ENCODE measurements at places on chromosomes 4 and X.

DNA sequence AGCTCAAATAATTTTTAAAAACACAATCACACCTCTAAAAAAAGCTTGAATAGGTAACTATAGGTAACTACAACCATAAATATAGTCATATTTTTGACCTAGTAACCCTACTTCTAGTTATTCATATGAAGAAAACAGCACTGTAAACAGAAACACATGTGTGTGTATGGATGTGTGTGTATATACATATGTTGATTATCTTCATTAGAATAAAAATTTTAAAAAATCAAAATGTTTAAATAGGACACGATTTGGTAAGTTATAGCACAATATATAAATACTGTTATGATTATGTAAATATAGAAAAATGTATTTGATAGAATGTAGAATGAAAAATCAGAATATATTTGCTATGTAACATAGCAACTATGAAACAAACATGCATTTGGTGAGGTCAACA, 258.1 kb upstream of the GK2 start:
- no peak for DNase-seq

- no peak for DNase-seq
Measured at GRCh38 chr4:162241857-162242256, 78.1 kb upstream of the FSTL5 start.

DNA sequence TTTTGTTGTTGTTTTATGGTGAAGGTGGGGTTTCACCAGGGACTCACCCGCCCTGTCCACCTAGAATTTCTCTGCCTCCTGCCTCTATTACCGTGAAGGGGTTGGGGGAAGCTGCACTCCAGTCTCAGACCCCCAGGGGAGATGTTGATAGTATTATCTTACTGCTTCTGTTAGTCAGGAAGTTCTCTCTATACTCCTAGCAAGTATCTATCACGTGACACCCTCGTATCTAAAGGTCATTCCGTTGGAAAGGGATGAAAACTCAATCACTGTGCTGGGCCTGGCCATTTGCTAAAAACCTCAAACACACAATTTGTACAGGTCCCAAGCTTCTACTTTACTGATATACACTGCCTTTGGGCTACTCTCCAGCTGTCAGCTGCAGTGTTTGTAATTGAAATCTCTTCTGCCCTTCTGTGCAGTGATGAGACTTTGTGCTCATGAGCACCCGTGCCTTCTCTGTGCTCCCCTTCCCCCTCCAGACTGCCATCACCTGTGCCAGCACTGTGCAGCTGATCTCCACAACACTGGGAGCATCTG, 188.5 kb upstream of the ANXA3 start:
- DNase-seq, result no peak

DNA sequence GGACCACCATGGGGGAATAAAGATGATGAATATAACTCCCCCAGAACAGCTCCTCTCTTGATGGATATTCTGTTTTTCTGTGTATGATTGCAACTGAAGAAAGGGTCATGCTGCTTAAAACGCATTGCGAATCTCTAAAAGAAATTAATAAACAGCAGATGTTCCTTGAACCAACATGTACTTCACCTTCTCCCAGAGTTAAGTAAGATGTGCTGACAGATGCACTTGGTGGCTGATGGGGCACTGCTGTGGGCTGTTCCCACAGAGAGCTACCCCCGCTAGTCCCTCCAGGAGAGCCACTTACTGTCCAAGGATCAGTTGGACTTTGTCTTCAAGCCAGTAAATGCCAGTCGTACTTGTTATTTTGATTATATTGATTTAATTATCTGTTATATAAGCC, 26.3 kb upstream of the C4orf54 start:
- no peak for DNase-seq

- DNase-seq, result no peak
Measured at GRCh38 chr4:102253860-102254259, 91.4 kb downstream of the SLC39A8 start.

DNA sequence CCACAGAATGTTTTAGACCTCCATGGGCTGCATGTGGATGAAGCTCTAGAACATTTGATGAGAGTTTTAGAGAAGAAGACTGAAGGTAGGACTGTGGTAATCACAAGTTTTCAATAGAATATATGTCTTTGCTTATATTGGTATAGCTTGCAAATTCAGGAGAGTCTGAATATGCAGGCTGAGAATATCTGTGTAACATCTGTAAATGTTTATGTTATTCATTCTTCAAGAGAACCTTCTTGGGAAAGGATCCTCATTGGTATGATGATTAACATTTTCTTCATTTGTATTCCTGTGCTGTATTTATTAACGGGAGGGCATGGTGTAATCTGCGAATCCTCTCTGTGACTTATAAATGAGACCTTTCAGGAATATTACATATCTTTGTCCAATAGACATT, 52.1 kb upstream of the RHOH start:
- DNase-seq, result no peak

DNA sequence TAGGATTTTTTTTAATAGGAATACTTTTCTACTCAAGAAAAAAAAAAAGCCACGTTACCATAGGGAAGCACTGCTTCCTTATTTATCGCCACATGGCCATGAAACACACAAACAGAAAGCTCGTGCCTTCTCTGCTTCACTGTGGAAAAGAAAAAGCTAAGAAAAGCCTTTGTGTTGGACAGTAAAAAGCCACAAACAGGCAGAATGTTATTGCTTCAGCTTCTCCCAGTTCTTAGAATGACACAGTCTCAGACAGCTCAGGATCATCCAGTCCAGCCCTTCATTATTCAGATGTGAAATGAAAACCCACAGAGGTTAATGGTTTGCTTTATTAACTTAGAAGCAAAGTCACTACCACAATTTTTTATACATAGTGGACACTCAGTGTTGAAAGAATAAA, 181.6 kb upstream of the NOCT start:
- no peak for DNase-seq

- DNase-seq, result no peak
Measured at GRCh38 chr4:75919920-75920319, 17.7 kb upstream of the PPEF2 start.

DNA sequence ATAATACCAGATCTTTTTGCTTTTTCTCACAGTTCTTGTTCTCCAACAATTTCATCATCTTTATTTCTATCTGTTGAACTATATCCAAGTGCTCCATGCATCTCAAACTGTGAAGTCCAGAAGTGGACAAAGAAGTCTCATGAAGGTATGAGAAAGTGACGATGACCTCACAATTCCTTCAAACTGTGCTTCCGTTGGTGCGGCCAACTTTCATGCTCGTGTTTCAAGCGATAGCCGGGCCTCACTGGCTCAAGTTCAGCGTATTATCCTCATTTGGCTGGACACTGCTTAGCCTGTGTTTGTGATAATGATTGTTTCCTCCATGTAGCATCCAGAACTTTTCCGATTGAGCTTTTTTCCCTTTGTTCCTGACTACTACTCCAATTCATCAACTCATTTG, 143.1 kb downstream of the PALLD start:
- no peak for DNase-seq

- no peak for DNase-seq
Measured at GRCh38 chrX:41153448-41153847, 68.2 kb downstream of the USP9X start.

DNA sequence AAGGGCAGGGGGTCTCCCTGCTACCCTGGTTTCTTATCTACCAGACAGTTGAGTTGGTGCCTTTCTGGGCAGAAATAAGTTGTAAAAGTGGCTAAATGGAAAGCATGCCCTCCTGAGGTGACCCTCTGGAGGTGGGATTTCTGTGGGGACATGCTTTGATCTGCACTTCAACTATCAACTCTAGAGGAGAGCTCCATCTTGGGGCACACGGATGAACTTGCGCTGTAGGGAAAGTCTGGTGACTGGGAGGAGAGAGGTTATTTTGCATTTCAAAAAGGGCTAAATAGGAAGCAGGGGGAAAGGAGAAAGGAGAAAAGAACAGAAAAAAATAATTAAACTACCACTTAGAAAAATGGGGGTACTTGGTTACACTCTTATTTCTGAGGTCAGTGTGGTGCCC, 12.7 kb upstream of the RHOXF2B start:
- no peak for DNase-seq

GRCh38 chr4:175944126-175944910, 121.3 kb upstream of the WDR17 start:
- DNase-seq, result no peak

DNA sequence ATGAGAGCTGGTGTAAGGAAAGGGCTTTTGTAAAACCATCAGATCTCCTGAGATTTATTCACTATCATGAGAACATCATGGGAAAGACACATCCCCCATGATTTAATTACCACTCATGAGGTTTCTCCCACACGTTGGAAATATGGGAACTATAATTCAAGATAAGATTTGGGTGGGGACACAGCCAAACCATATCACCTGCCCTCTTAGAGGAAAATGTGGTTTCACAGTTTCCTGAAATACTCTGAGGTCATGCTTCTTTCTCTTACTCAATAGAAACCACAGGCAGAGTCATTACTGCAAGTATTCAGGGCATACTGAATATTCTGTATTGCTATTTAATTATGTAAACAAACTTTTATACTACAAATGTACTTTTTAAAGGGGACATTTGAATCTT, 1453.3 kb downstream of the PCDH18 start:
- DNase-seq, result no peak

GRCh38 chr4:106522839-106523238, 154.3 kb upstream of the GIMD1 start:
- no peak for DNase-seq

- no peak for DNase-seq
Measured at GRCh38 chrX:53324803-53325202, 43.4 kb upstream of the IQSEC2 start.

- DNase-seq, result peak; percentile 59
Measured at GRCh38 chr4:37715889-37716402, 29.8 kb upstream of the RELL1 start.

GRCh38 chr4:165404696-165405095, 25.9 kb downstream of the CPE start:
- DNase-seq, result no peak

GRCh38 chrX:72207366-72207765, 25.8 kb downstream of the PIN4 start:
- no peak for DNase-seq

DNA sequence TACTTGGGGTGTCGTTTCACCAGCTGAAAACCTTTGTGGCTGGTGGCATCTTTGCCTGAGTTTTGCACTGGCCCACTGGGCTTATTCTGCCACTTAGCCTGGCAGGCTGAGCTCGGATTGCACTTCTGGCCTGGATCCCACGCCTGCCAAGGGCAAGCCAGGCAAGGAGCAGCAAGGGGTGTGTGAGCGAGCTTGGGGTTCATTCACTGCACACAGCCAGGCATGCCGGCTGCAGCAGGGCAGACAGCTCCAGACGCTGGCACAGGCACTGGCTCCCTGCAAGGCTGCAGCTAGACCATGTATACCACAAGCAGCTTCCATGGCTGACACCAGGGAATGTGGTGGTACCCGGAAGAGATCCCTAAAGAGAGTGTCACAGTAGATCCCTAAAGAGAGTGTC, 476.3 kb downstream of the EPHA5 start:
- DNase-seq, result no peak

DNA sequence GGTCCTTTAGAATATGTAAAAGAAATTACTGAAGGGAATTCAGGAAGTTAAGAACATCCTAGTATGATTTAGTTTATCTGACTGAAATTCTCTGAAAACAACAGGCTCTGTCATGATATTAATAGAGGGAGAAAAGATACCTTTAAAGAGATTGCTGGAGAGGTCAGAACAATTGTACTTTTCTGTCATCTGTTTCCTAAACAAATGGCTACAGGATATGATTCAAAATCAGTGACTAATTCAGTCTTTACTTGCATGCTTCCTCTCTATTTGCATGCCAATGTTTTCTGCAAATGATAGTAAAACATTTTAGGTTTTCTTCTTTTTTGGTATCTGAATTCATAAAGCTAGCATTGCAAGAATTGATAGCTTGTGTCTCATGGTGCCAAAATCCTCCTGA, 616.7 kb upstream of the PCDH7 start:
- DNase-seq, result no peak

- no peak for DNase-seq
Measured at GRCh38 chr4:3599951-3600350, 67.7 kb upstream of the LRPAP1 start.

GRCh38 chr4:27635936-27636913, 775.6 kb downstream of the STIM2 start:
- no peak for DNase-seq

- no peak for DNase-seq
Measured at GRCh38 chr4:182137343-182137742, 105.9 kb upstream of the TENM3 start.

DNA sequence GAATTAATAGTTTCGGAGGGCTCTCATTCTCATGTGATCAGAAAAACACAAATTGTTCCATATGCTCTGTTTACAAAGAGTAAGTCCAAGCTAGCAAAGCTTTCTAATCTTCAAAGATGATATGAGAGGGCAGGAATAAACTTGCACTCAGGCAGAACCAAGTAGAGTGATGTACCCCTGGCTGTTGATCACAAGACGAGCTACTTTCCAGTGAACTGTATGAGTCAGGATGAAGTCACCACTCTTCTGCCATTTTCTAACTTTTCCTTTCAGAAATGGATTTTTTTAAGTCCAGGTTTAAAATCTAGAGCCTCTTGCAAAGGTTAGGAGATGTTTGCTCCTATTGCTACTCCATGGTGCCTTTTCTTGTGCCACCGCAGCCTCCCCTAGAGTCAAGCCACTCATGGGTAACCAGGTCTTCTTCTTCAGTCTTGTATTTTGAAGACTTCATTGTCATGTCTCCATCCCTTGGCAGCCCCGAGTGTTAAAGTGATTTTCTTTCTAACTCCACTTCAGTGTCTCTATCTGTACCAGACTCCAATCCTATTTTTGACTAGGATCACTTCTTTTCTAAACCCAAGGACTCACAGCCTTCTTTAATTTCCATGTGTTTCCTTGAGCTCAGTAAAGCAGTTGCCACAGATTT, 171.9 kb upstream of the GALNT7 start:
- DNase-seq, result peak; percentile 61

- no peak for DNase-seq
Measured at GRCh38 chr4:40675166-40675565, 45.5 kb upstream of the RBM47 start.

- peak; percentile 51 for DNase-seq
Measured at GRCh38 chrX:53682885-53683555, 3.5 kb downstream of the HUWE1 start.

DNA sequence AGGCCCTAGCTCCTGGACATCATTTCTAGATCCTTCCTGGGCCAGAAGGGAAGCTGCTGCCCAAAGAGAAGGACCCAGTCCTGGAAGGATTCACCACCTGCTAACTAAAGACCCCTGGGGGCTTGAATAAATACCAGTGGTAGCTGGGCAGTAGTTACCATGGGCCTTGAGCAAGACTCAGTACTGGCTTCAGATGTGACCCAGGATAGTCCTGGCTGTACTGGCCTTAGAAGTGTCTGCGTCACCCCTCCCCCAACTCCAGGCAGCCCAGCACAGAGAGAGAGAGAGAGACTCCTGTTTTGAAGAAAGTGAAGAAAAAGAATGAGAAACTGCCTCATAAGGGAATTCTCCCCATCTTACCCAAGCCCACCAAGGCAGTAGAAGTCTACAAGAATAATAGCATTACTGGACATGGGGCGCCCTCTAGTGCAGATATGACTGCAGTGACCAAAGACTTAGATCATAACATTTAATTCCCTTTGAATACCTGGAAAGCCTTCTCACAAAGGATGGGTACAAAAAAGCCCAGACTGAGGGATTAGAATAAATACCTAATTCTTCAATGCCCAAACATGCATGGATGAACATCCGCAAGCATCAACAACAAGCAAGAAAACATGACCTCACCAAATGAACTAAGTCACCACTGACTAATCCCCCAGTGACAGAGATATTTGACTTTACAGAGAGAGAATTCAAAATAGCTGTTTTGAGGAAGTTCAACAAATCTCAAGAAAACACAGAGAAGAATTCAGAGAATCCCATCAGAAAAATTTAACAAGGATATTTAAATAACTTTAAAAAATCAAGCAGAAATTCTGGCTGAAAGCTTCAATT, 171.8 kb downstream of the HNRNPD start:
- DNase-seq, result peak; percentile 38

GRCh38 chrX:117607561-117607960, 509.0 kb downstream of the KLHL13 start:
- no peak for DNase-seq
